ENCODE measurements at places on chromosomes 16 and 17.

- no peak for DNase-seq
These were observed 60.5 kb upstream of the ERN1 start for GRCh38 chr17:64190472-64190871.

DNA sequence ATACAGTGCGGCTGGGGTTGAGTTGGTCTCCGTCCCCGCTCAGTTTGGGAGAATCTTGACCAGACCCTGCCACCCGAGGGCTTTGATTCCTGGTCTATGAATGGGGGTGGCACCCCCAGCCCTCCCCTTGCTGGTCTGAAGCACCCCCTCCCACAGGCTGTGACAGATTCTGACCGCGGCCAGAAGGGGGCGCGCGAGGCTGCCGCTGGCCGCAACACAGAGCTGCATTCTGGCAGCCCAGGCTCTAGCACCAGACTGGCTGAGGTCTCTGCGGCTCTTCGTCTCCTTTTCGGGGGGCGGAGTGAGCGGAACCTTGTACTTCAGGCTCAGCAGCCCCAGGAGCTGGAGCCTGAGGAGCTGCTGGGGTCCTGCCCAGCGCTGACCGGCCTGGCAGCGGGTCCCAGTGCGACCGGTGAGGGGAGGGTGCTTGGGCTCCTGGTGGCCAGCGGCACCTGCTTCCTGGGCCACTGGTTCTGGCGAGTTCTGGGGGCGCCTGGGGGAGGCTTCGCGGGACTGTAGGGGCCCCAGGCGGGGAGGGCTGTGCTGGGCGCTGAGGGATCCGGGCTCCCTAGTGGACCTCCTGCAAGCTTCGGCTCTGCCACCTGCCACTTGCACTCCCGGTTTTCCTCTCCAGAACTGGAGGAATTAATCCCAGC lies 1011.6 kb downstream of the KCNJ18 start:
- no peak for DNase-seq

DNA sequence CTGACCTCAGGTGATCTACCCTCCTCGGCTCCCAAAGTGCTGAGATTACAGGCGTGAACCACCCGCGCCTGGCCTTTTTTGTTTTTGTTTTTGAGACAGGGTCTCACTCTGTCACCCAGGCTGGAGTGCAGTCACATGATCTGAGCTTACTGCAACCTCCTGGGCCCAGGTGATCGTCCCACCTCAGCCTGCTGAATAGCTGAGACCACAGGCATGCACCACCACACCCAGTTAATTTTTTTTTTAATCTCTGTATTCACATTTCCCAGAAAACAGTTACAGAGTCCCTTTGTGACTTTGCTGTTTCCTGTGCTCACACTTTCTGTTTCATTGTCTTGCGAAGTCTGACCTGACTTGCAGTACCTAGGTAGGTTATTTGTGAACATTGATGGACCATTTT lies 2.7 kb downstream of the CLUAP1 start:
- DNase-seq: no peak

GRCh38 chr16:66925322-66925840 lies at the start of gene RRAD:
Gene RRAD (minus strand): TSS chr16:66925535. CDS start chr16:66925179, 356 bp downstream.
- no peak for DNase-seq

DNA sequence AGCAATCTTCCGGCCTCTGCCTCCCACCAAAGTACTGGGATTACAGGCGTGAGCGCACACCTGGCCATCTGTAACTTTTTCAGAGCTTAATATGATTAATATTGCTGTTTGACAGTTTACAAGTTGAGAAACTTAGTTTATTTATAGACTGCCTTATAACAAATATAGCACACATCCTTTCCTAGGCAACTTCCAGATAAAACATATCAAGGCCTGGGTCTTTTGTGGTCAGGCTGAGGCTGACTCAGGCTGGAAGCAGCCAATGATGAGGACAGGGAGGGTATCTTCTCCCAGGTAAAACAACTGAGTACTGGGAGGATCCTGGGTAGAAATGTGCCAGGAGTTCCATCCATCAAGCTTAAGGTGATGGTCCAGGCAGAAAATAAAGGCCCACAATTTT lies 16.2 kb downstream of the LUC7L start:
- DNase-seq: no peak

- no peak for DNase-seq
These were observed 34.3 kb downstream of the SEC14L1 start for GRCh38 chr17:77174928-77175661.

- DNase-seq: no peak
These were observed 41.5 kb downstream of the TMEM235 start for GRCh38 chr17:78272914-78273258.

DNA sequence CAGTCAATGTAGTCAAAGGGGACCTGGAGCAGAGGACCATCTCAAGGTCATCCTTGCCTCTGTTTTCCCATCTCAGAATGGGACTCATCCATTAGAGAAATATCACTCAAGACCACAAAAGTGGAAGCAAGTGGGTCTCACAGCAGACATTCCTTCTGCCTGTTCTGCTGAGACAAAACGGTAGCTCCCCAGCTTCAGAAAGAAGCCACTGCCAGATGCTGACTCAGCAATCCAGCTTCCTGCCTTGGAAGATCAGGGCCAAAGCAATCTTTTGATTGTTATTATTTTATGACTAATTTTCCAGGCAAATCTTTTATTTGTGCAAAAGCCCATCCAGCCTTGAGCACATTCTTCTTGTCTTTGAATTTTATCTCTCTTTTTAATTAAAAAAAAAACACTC lies 86.8 kb downstream of the CCT6B start:
- no peak for DNase-seq

DNA sequence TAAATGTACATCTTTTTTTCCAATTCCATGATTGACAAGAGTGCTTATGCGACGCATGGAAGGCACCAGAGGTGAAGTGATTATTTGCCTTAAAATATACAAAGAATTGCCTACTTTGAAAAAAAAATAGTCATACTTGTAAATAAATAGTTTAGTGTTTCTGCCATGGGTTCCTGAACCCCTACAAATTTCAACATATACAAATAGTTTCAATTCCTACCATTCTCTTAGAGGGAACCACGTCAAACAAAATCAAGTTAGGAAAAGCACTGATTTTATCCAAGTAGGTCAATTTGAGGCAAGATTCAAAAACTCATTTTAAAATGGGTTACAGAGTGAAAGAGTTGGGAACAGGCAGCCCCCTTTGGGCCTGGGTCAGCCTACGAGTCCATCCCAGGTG lies 11.7 kb downstream of the CMTM3 start:
- no peak for DNase-seq

- DNase-seq: no peak
These were observed 9.1 kb downstream of the MRM1 start for GRCh38 chr17:36610474-36610873.

- no peak for DNase-seq
These were observed 13.2 kb downstream of the TRPV3 start for GRCh38 chr17:3544365-3544764.

DNA sequence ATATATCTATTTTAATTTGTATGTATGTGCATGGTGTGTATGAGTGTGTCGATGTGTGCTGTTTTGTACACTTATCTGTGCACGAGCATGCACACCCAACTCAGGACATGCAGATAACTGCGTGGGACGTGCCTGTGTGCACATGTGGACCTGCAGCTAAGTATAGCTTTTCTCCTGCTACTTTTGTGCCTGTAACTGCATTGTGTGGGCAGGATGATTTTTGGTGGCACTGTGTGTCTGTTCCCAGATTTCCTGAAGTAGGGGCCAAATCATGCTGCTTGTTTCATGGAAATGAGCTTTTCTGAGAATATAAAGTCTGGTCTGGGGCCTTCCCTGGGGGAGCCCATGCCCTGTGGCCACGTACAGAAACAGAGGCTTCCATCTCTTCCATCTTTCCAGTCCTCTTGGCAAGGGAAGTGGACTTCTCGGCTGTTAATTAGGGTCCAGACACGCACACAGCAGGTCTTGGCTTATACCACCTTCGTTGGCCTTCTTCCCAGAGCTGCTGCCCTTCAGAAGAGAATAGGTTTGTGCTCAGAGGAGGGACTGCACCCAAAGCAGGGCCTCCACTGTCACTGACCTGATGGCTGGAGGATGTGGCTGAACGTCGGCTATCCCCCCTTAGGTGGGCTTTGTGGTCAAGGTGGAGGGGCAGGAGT lies 30.2 kb downstream of the SPNS3 start:
- no peak for DNase-seq

DNA sequence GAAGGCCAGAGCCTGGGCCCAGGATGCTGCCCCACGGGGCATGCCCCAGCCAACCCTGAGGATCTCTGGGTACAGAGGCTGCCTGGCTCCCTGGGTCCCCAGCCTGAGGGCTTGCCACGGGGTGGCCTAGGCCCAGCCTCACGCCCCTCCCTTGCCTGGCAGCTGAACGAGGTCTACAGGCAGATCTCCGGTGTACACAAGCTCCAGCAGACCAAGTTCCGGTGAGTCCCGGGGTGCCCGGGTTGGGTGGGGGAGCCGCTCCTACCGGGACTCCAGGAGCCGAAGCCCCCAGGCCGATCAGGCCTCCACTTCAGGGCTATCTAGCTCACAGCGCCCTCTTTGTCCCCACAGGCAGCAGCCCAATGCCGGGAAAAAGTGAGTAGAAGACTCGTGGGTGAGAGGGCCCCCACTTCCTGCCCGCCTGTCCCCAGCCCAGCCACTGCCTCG lies 19.4 kb downstream of the ITGB4 start:
- DNase-seq: no peak

GRCh38 chr16:3118204-3118790 lies 5.9 kb downstream of the ZNF205 start:
- no peak for DNase-seq

DNA sequence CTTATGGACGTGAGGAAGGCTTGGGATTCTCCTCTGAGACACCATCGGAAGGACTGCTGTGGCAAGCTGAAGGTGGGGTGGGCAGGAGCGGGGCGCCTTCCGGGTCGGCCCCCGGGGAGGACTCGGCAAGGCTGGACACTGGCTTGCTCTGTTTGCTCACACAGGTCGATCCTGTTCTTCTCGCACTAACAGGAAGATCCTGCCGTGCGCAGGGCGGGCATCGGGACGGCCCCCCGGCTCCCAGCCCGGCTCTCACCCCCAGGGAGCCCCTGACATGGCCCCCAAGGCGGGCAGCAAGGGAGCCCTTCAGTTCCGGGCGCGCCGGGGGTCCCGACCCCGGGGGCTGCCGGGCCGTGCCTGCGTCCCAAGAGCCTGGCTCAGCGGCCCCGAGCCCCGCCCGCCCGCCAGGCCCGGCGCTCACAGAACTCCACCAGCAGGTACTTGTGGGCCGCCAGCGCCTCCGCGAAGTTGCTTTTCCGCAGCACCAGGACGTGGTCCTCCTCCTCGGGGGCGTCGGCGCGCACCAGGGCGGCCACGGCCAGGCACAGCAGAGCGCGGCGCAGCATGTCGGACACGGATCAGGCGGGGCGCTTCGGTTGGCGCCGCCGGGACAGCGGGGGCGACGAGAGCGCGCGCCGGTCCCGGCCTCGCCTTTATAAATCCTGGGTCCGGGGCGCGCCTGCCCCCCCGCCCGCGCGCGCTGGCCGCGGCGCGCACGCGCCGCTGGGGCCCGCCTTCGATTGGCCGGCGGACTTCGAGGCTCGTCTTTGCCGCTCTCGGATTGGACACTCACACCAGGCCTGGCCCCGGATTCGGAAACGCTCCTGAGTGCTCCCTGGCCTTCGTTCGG lies at the start of gene P4HB:
Gene P4HB (minus strand): TSS at position 630 of the 850 bp plus-strand sequence. CDS start 64 bp downstream, at position 566.
- DNase-seq: no peak

DNA sequence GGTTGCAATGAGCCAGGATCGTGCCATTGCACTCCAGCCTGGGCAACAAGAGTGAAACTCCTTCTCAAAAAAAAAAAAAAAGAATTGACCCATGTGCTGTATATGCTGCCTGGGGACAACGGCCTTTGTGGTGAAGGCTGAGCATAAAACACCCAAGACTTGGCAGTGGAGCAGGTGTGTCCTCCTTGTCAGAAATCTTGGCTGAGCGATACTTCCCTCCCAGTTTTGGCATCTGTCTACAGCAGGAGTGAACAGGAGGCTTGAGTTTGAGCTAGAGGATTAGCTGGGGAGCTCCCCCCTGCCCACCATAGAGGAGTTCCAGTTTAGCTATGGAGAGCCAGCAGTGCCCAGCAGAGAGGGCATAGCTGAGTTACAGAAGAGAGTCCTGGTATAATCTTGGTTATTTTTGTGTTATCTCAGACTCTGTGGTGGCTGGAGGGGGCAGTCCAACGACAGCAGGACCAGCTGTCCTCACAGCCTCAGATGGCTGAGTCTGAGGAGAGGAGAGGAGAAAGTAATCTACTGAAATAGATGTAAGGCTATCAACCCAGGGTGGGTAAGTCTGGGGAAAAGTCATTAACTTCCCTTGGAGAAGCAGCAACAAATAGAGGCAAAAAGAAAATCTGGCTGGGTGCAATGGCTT lies 18.4 kb downstream of the SP2 start:
- no peak for DNase-seq

GRCh38 chr17:77462553-77463497 lies 322.1 kb downstream of the SEC14L1 start:
- no peak for DNase-seq

DNA sequence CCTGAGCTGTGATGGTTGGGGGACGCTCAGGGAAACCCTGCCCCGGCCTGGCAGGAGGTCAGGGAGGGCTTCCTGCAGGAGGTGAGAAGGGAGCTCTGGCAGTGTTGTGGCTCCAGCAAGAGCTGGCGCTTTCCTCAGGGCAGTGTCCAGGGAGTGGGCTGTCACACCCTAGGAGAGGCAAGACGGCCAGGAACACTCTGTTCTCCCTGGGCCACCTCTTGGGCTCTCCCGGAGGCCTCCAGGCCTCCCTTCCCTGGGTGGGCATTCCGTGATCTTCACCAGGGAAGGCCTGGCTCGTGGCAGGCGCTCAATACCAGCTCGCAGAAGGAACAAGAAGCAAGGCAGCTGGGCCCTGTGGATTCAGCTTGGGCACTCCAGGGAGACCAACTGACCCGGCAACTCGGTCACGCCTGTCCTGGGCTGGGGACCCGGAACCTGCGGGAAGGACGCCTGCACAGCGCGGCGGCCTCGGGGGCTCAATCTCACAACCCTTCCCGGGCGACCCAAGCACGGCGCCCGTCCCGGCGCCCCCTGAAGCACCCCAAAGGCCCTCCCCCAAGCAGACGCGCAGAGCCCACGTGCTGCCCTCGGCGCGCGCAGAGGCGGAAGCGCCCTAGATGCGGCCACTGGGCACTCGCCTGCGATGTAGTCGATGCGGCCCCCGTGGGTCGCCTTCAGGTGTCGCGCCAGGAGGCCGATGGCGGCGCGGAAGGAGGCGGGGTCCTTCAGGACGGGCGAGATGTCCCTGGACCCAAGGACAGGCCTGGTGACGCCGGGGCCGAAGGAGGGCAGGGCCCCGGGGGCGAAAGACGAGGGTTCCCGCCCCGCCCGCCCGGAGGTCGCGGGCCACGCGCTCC lies 588 bp downstream of the APRT start:
- DNase-seq: no peak

- DNase-seq: no peak
These were observed 9.8 kb downstream of the EIF4A3 start for GRCh38 chr17:80137131-80137530.

All from neuronal stem cell (in vitro differentiated cells).